ENCODE measurements at places on chromosomes 3 and 15.

GRCh38 chr15:57881361-57881760 is 174.8 kb downstream of the POLR2M start:
- no peak for DNase-seq

GRCh38 chr3:158160958-158161357 is 51.1 kb downstream of the RSRC1 start:
- DNase-seq = no peak

GRCh38 chr3:122458992-122459391 is 43.1 kb upstream of the WDR5B start:
- no peak for DNase-seq

DNA sequence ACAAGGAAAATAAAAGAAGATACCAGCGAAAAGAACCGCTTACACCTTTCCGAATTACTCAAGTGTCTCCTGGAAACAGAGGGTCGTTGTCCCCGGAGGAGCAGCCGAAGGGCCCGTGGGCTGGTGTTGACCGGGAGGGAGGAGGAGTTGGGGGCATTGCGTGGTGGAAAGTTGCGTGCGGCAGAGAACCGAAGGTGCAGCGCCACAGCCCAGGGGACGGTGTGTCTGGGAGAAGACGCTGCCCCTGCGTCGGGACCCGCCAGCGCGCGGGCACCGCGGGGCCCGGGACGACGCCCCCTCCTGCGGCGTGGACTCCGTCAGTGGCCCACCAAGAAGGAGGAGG is 325 bp downstream of the ALCAM start:
- no peak for DNase-seq

- DNase-seq = no peak
These were observed 774.8 kb upstream of the EPHA6 start for GRCh38 chr3:96039632-96040031.

DNA sequence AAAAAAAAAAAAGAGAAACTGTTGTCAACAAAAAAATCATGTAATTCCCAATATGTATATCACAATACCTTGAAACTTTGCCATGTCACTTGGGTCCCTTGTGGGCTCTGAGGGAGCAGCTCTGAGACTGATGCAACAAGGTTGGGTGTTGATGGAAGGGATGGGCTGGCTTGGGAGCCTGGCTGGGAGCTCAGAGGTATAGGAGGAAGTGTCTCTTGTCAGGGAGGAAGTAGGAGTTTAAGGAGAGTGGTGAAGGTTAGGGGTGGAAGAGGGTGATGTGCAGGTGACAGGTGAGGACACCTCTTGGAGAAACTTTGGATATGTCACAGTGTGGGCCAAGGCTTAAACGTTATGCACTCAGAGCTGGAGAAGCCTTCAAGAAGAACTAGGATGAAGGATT is 2.0 kb upstream of the TM6SF1 start:
- no peak for DNase-seq

GRCh38 chr15:40843885-40844695 is at the start of gene SPINT1:
TSS of gene SPINT1 (plus strand) at chr15:40844048. CDS start at chr15:40844555, 507 bp downstream.
- peak; percentile 29 for DNase-seq
